ENCODE measurements at places on chromosomes 11 and 22.

GRCh38 chr22:41538583-41538982 lies 5.7 kb downstream of the POLR3H start:
- DNase-seq: no peak

DNA sequence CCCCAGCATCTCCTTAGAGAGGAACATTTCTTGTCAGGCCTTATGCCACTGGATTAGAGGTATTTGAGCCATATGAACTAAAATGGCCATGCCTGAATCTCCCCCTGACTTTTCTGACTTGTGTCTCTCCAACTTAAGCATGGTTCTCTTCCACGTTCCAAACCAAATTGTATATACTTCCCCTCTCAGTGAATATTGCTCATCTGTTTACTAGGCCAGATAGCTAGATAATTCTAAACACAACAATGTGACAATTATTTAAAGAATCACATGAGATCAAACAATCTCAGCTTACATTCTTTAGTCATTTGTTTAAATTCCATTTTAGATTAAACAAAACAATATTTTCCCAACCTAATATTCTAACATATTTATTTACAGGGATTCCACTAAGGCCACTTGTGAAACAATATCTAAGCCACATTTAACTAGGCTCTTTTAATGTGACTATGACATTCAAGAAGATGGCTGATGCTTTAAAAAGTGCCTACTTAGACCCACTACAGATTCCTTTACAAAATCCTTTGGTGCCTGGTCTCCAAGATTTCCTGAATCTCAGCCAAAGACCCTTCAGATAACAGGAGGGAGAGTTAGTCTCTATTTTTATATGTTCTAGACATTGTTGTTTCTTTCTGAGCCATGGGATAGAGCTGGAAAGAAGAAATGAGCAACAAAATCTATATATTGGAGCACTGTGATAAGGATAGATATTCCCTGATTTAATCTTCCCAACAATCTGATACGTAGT lies 105.7 kb downstream of the CADM1 start:
- DNase-seq: no peak

- DNase-seq: no peak
Observed at GRCh38 chr11:45000918-45001317, 50.2 kb upstream of the TP53I11 start.

DNA sequence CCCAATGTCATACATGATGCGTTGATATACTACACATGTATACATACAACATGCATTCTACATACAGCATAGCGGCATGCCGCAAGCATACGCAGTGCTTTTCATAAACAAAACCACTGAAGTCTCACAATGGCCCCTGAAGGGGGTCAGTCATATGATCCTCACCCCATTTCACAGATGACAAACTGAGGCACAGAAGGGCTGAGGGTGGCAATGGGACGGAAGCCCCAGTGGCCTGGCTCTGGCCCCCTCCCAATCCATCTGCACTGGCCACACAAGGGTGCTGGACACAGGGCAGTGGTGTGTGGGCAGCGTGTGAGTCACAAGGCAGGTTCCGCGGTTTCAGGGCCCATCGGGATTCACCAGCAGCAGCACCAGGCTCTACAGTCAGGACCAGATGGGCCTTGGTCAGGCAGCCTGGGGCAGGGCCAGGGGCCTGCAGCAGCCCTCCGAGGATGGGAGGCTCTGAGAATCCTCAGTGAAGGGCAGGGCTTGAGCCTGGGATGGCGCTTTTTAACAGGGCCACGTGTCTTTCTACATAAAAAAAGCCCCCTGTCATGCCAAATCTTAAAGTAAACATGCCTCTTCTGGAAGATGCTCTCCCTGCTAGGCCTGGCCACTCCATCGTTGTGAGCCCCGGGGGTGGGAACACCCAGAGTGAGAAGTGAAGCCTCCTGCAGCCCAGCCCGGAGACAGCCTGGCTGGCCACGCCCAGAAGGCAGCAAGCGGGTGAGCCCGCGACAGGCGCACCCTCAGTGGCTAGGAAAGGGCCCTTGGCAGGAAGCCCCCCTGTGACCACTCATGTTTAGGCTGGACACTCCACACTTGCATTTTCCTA lies 206.5 kb downstream of the CTTN start:
- DNase-seq: no peak

- no peak for DNase-seq
Observed at GRCh38 chr11:134669796-134670195, 257.8 kb upstream of the B3GAT1 start.

DNA sequence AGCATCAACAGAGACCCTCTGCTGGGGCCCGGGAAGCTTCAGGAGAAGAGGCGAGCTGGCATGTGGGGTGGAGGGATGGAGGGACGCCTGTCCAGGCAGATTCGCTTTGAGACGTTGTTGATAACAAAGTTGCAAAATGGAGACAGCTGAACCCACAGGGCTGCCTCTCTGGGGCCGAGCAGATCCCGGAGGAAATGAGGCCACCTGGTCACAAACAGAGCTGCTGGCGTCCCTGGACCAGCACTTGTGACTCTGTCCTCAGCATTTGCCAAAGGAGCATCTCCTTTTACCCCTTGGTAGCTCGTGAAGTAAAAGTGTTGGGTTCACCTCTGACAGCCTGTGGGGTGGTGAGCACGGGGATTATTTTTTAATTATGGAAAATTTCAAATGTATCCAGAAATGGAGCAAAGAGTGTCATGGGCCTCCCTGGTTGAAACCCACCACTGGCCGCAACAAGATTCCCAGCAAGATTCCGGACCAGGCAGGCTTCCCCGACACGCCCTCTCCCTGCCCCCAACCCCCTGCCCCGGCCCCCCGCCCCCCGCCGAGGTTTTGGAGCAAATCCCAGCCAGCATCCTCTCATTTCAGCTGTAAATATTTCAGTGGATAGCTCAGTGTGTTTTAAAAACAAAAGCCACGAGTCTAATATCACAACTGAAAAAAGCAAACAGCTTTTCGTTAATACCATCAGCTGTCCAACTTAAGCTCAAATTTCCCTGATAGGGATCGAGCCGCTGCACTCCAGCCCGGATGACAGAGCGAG lies 20.3 kb downstream of the GRAMD4 start:
- DNase-seq: no peak

GRCh38 chr11:33234397-33235190 lies 22.6 kb upstream of the HIPK3 start:
- DNase-seq: no peak

GRCh38 chr11:95084509-95084908 lies 5.1 kb upstream of the ENDOD1 start:
- DNase-seq: no peak

DNA sequence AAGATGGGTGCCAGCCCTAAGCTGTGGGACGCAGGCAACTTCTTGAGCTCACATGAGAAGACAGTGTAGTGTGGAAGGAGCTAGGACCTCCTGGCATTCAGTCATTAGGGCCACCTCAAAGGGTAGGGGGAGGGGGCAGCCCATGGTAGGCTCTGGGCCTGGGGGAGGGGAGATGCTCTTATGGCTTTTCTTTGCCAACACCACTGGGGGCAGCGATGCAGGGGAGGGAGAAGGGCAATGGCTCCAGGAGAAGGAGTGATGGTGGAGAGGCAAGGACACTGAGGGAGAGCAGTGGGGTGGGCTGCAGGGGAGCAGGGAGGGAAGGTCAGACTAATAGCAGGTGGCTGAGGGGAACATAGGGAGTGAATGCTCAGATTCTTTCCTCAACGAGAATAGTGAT lies 63.3 kb upstream of the SUSD2 start:
- DNase-seq: no peak

DNA sequence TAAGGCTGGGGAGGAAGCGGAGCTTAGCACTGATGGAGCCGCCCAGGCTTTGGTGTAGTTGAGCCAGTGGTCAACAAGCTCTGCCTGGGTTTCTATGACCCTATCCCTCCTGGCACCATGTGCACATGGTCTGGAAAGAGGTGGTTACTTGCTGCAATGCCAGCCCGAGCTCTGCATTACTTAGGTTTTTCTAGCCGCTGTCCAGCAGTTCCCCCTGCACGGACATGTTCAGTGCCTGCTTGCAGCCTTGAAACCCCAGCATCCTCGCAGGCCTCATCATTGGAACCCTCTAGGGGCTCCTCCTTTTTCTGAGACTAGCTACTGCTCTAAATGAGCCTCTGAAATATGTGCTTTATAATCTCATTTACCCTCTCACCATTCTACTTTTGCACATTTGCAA lies 16.6 kb downstream of the CNTF start:
- no peak for DNase-seq

GRCh38 chr11:74926304-74927030 lies 22.4 kb downstream of the XRRA1 start:
- DNase-seq: no peak

DNA sequence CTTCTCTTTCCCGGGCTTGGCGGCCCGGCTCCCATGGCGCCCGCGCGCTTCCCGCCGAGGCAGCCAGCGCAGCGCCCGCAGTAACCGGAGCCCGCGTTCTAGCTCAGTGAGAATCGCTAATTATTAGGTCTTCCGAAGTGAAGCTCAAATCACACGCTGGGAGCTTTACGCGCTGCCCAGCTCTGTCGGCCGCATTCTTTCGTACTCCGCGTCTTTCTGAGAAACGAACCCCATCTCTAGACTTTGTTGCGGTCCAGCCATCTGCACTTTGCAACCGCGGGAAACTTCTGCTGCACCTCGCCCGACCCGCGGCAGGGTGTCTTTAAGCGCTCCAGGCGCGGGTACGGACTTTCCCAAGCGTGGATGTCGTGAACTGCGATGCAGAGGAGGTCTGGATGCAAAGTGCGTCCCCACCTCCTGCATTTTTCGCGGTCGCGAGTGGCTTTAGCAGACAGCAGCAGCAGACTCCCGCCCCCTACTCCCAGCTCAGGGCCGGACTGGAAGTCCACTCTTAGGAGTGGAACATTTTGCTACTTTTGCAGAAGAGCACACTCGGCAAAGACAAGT lies 6.0 kb upstream of the PAX6 start:
- DNase-seq: no peak

- no peak for DNase-seq
Observed at GRCh38 chr11:64472593-64473455, 113.9 kb downstream of the RPS6KA4 start.

DNA sequence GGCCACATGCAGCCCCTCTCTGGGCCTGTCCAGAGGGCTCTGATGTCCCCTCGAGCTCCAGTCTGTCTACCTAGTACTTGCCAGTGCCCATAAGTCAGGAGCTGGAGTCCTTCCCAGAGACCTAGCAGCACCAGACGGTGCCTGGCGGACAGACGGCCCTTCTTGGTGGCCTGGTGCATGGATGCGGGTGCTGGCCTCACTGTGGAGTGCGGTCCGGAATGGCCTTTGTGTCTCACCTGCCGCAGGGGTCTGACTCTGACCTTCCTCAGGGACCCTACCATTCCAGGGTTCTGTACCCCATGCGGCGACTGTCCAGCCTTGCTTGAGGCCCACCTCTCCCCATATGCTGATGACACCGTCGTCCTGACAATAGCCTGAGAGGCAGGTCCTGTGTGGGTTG lies 29.4 kb upstream of the SMIM38 start:
- DNase-seq: no peak

DNA sequence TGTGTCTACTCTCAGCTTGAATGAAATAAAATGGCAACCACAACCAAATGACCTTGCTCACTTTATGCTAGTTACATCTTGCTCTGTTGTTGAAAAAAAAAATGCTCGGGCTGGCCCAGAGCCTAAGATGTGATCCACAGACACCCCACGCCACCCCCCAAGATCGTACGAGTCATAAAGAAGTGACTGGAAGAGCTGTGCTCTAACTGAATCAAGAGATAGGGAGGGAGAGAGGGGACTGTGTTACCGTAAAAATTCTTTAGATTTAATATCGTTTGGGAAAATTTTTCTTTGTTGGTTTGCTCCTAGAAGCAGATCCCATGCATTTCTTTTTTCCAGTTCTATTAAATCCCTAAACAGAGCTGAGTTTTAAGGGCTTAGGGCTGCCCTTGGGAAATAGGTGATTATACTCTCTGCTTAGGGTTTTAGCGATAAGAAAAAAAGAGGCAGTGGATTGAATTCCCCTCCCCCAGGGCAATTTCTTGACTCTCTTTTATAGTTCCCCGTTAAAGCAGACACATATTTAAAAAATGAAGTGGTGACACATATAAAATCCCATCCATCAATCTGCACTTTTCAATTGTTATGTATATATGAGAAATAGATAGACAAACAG lies 14.5 kb downstream of the MAML2 start:
- no peak for DNase-seq

- no peak for DNase-seq
Observed at GRCh38 chr11:30131535-30131934, 99.3 kb upstream of the FSHB start.
